ENCODE measurements at places on chromosomes 3 and 15.

GRCh38 chr3:189652042-189652441 is 20.9 kb downstream of the TP63 start:
- no peak for DNase-seq

GRCh38 chr3:171995486-171995885 is 43.9 kb upstream of the FNDC3B start:
- DNase-seq: no peak

DNA sequence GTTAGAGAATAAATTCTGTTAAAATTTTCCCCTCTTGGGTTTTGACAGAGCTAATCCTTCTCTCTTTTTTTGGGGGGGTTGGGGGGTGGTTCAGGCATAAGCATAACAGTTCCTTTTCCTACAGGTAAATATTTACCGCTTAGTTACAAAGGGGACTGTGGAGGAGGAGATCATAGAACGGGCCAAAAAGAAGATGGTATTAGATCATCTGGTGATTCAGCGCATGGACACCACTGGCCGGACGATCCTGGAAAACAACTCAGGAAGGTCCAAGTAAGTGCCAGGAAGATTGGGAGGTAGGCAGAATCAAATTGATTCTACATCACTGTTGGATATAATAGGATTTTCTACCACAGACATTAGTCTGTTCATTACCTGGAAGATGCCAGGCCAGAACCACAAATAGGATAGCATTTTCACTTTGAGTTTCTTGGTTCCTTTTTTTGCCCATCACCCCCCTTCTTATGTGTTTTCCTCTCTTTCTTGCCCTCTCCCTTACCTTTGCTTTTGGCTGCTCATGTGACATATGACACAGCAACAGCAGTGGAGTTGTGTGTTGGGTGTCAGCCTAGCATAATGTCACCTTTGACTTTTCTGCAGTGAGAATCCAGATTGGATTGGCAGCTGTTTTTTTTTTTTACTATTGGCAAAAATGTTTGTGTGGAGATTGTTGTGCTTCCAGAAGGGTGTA is 79.0 kb downstream of the CHD2 start:
- DNase-seq: no peak

DNA sequence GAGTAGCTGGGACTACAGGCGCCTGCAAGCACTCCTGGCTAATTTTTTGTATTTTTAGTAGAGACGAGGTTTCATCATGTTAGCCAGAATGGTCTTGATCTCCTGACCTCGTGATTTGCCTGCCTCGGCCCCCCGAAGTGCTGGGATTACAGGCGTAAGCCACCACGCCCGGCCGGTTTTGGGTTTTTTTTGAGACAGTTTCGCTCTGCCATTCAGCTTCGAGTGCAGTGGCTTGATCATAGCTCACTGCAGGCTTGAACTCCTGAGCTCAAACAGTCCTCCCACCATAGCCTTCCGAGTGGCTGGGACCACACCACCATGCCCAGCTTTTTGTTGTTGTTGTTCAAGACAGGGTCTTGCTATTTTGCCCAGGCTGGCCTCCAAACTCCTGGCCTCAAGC is 16.0 kb upstream of the SCAP start:
- DNase-seq: no peak

DNA sequence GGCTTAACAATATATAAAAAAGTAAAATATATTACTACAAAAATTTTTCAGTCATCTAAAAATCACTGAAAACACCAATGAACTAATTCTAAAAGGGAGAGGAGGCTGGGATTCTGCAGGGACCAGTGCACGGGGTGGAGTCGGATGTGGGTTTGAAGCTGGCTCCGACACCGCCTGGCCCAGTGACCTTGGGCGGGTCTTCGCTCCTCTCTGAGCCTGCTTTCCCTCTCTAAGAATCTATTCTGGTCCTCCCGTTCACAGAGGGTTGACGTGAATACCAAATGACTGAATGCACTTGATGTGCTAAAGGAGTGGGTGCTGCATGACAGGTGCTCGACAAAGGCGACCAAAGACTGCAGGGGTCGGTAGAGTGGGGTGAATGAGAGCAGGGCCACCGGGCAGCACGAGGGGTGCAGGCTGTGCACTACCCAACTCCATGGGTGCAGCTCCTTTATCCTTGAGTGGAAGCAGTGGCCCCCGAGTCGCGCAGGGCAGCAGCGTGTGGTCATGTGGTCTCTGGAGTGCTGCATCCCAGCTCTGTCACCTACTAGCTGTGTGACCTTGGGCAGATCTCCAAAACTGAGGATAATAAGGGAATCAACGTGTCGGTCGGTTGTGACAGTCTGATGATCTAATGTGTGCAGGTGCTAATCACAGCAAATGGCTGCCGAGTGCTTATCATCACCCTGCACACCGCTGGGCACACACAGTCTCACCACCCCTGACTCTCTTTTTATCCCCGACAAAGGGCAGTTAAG is 8.6 kb upstream of the IQSEC1 start:
- DNase-seq: no peak

- DNase-seq: no peak
Measured at GRCh38 chr15:82540055-82540983, at the start of gene RPS17. TSS of gene RPS17 (minus strand) at chr15:82540457. CDS start at chr15:82540428, 29 bp downstream.

DNA sequence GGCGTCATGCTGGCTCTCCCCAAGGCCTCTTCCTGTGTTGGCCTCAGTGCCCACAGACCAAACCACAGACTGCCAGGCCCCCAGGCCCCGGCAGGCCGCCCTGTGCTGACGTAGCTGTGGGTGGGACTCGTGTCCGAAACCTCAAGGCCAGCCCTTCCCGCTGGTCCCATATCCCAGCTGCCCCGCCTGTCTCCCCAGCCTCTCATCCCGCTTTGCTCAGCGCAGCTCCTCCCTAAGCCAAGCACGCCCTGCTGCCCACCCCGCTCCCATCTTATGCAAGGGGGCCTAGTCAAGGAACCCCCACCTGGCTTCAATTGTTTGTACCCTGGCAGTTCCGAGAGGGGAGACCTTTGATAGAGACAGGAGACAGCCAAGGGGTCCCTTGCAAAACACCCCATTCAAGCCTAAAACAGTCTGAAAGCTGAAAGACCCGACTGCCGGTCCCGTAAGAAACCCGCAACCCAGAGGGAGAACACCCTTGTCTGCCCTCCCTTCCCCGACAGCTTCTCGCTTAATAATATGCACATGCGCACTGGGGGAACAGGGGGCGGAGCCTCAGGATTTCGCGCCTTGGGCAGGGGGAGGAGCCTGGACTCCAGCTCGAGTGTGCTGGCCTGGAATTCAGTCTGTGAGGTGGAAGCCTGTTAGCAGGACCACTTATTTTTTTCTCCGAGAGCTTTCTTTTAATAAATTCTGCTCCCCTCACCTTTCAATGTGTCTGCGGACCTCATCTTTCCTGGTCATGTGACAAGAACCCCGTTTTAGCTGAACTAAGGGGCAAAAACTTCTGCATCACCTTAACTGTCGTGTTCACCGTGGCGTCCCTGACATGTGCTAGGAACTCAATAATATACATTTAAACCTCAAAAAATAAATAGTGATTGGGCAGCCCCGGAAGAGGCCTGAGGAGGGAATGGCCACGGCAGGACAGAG is 17.2 kb downstream of the TNFAIP8L3 start:
- no peak for DNase-seq

DNA sequence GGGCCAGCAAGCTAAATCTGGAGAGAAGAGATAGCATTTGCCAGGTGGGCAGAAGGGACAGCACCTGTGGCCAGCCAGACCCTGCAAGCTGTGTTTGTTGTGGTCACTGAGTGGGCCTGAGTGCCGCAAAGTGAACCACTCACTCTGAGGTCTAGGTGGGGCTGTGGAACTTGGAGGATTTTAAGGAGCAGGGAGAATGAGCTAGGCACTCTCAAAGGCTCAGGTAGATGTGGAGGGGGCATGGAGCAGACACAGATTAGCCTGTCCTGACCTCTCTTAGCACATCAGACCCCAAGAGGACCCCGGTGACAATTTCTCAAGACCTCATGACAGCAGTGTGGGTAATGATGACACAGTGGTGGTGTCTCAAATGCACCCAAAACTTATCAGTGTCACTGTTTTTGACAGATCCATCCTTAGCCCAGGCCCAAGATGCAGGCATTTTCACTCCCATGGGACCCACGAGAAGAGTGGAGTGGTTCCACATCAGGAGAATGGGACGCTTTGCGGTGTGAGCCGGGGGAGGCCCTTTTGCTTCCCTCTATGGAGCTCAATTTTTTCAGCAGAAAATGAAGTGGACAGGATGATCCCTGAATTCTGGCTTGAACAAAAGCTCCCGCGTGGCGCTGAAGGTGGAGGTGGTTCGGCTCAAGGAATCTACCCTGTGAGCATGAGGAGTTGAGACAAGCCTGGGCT is 43.8 kb upstream of the TLE3 start:
- DNase-seq: no peak

GRCh38 chr3:84961521-84962255 is 2.9 kb downstream of the CADM2 start:
- no peak for DNase-seq

DNA sequence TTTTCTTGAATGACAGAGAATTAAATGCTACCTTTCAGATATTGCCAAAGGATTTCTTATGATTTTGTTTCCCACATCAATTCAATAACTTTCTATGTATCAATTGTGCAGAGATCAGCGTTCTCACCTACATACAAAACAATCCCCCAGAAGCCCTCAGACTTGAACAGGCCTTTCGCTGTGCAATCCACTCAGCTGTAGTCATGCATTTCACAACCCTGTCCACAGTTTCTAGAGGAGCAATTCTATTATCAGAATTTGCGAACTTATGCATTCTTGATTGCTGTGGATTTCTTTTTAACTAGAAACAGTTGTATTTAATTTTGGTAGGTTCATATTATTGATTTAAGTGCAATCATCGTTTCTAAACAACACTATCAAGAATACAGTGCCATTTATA is 13.7 kb upstream of the ALCAM start:
- DNase-seq: no peak

GRCh38 chr3:122305818-122306621 is 19.0 kb upstream of the CSTA start:
- DNase-seq: no peak

- no peak for DNase-seq
Measured at GRCh38 chr3:15116032-15116669, 17.2 kb upstream of the RBSN start.

DNA sequence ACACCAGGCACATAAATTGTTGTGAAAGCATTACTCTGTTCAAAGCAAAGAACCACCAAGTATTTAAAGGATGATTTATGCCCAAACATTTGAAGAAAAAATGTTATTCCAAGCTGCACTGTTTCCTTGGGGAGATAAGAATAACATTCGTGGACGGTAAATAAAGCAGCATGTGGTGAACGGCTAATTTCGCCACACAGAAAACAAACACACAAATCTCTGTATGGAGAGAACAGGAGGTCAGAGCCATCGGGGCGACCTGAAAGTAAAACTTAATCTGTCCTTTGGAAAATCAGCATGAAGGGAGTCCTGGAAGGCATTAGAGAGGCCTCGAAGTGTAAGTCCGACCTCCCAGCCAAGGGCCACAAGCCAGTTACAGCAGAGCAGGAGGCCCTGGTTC is 27.1 kb upstream of the GABRG3 start:
- no peak for DNase-seq

DNA sequence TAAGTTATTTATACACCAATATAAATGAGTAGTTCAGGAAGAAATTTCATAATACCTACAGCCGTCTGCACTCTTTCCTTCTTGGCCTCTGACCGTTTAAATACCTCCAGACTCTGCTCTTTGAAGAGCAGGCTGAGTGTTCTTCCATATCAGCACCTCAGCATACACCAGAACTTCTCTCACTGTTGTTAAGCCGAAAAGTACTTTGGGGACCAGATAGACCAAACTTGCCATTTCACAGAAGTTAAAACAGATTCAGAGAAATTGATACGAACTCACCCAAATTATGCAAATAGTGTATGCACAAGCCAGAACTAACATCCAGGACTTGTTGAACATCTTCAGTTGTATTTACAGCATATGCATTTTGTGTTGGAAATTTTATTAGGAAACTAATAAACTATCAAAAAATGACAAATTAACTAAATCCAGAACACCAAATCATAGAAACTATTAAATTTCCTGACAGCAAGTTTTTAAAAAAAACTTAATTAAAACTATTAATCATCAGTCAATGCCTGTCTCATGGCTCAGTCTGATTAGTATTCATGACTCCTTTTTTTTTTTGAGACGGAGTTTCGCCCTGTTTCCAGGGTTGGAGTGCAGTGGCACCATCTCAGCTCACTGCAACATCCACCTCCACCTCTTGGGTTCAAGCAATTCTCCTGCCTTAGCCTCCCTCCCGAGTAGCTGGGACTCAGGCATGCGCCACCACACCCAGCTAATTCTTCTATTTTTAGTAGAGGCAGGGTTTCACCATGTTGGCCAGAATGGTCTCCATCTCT is 24.1 kb downstream of the CGGBP1 start:
- DNase-seq: no peak

- DNase-seq: no peak
Measured at GRCh38 chr3:27171113-27171512, 198.1 kb downstream of the NEK10 start.

DNA sequence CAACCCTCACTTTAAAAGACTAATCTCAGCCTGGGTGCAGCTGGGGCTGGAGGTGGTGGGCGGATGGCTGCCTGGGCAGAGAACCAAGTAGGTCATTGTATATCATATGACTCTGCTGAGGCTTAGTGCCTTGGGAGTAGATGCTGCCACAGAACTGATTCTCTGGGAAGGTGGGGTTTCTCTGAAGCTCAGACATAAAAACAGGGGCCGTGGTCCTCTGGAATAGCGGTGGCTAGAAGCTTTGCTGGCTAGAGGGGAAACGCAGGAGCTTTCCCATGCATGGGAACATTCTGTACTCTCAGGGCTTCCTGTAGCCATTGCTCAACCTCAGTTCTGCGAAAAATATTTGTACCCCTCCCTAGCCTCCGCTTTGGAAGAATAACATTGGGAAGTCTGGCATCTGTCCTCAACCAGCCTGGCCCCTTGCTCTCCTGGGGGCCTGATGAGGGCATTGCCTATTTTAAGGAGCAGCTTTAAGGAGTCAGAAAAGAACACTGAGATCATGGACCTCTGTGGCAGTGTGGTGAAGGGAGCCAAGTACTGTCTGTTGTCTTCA is 14.7 kb downstream of the TIMP4 start:
- DNase-seq: no peak

DNA sequence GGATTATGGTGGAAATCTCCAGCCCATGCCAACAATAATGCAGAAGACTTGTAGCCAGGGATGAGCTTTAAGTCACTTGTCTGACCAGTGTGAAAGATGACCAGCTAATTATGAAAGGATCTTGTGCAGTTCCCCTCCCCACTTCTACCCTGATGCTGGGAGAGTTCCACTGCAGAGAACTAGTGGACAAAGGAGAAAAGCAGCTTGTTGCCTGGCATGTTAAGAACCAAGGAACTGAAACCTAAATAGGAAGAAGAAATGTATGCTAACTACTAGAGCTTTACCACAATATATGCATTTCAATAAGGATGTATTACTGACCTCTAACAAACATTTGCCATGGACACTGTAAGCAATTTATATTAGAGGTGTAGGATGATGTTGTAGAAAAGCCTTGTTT is 52.2 kb upstream of the CSTA start:
- no peak for DNase-seq

GRCh38 chr3:59289831-59290230 is 240.0 kb upstream of the CFAP20DC start:
- no peak for DNase-seq
